Activated naive CD4-positive, alpha-beta T cell (primary cell): ENCODE measurements at places on chromosomes 4 and X.

- no peak for DNase-seq
Observed at GRCh38 chr4:38917481-38918025, 49.9 kb downstream of the FAM114A1 start.

GRCh38 chr4:71907782-71908181 lies 123.9 kb upstream of the GC start:
- no peak for DNase-seq

- no peak for DNase-seq
Observed at GRCh38 chrX:24229976-24230375, 80.4 kb downstream of the ZFX start.

DNA sequence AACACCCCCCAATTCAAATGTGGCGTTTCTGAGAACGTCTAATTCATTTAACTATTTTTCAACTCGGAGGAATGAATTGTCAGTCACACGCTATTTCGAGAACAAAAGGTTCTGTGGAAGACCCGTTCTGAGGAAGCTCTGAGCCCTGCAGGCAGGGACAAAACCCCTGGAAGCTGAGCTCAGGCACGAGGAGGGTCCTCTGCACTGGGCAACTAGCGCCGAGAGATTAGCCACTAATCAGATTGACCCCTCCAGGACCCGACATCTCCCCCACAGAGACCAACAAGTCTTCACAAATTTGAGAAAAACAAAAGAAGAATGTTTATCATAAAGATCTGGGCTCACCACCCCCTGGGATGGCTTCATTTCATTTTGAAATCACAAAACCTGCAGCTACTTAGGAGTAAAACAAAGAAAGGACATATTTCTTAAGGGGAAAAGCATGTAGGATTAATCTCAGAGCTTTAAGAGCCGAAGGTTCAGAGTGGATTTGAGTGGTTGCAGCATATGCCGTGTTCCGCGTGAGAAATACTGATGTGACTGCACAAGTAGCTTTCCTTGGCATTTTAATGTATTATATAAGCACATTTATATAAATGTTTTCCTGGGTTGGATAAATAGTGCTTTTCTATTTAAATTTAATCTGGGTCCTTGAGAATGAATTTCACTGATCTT lies 41.8 kb downstream of the ADRA2C start:
- DNase-seq: no peak

DNA sequence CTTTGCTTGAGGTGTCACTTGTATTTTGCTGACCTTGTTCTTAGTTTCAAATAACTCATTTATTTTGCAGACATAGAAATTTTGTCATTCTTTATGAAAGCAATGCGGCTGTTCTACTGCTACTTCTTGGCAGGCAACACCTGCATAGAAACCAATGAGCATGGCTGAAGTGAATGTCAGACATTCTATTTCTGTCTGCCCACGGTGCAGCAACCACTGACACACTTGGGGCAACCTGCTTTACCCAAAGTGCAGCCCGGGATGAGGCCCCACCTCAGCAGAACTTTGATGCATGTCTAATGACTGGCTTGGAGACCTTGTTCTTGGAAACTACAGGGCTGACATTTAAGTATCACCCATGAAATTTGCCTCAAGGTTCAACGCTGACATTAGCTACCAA lies 93.6 kb downstream of the RBM47 start:
- DNase-seq: no peak

DNA sequence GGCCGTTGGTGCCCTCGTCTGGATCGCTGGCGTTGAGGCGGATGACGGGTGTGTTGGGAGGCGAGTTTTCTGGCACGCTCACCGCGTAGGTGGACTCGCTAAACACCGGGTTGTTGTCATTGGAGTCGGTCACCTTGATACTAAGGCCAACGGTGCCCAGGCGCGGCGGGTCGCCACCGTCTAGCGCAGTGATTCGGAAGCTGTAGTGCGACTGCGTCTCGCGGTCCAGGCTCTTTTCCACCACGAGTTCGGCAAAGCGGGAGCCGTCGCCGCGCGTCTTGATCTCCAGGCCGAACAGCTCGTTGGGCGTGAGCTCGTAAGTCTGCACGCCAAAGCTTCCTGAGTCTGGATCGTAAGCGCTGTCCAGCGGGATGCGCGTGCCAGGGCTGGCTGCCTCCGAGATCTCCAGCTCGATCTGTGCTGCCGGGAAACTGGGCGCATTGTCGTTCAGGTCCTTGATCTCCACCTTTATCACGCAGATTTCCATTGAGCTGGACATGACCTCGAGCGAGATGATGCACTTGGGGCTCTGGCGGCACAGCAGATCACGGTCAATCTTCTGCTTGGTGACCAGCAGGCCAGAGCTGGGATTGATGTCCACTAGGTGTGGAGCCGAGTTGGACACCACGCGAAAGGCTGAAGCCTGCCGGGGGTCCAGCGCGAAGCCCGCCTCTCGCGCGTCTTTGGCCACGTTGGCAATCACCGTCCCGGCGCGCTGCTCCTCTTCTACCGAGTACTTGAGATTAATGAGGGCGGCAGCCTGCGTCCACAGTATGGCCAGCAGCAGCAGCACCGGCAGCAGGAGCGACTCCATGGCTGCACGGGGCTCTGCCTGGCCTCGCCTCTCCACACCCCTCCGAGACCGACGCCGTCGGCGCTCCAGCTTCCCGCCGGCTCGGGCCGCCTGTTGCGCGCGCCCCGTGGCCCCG lies 2.0 kb downstream of the PCDH19 start:
- DNase-seq: no peak

GRCh38 chr4:184815046-184815877 lies 10.5 kb downstream of the ACSL1 start:
- no peak for DNase-seq
